ENCODE measurements at places on chromosomes 1 and 21.

DNA sequence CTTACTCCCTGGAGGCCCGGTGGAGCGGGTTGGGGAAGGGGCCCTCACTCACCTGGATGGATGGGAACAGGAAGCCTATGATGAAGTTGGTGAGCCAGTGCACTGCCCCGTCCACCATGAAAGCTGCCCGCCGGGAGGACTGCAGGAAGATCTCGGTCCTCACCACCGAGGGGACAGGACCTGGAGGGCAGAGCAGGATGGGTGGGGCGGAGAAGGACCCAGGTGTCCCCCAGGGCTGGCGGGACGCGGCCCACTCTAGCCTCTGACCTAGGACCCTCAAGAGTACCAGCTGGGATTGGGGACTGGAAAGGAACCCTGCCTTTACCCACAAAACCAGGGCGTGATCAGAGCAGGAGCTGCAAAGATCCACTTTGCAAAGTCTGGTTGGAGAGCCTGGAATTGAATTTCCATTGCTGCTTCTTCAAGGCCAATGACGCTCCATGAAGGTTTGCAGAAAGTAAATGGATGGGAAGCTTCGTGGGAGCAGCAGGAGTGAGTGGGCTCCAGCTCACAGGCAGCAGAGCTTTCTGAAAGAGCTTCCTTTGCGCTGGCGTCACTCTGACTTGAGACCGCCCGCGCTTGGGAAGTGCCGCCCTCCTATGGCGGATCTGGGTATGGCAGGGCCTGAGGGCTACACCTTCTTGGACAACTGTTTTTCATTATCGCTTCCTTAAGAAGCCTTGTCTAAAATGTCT is 21.4 kb downstream of the SLC2A7 start:
- DNase-seq: no peak

DNA sequence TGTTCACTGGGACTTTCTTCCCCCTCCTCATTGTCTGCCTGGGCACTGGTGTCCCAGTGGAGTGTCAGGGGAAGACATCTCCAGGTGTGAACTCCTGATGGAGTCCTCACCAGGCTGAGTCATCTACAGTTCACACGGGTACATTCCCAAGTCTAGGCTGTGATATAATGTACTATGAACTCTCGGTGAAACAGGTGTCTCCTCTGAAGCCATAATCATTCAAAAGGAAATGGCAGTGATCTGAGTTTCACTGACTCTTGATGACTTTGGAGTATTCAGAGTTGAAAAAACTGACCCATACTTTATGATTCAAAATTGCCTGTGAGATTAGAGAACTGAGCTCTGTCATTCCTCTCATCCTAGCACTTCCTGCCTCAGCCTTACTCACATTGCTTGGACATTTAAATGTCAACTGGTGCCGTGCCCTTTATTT is 9.1 kb downstream of the LAMC2 start:
- peak; percentile 69 for DNase-seq

- peak; percentile 78 for DNase-seq
Observed at GRCh38 chr1:22880174-22880601, 92.5 kb downstream of the LACTBL1 start.

GRCh38 chr1:82160036-82160435 is 359.3 kb downstream of the ADGRL2 start:
- DNase-seq: no peak

GRCh38 chr1:30953685-30954084 is 45.1 kb upstream of the SDC3 start:
- no peak for DNase-seq

DNA sequence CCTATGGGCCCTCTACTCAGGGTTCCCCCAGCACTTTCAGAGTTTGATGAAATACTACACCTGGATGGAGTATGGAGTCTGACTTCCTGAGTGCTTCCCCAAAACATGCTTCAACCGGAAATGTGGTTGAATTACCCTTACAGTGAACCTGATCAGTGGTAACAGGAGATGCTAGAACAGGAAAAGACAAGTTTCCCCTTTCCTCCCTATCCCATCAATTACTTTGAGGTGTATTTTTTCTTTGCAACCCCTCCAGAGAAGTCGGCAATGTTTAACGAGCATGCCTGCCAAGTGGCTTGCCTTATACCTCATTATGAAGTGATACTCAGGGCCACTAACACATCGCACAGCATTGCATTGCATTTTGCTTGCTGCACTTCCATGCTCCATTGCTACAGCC is 7.0 kb downstream of the KRTAP15-1 start:
- no peak for DNase-seq

DNA sequence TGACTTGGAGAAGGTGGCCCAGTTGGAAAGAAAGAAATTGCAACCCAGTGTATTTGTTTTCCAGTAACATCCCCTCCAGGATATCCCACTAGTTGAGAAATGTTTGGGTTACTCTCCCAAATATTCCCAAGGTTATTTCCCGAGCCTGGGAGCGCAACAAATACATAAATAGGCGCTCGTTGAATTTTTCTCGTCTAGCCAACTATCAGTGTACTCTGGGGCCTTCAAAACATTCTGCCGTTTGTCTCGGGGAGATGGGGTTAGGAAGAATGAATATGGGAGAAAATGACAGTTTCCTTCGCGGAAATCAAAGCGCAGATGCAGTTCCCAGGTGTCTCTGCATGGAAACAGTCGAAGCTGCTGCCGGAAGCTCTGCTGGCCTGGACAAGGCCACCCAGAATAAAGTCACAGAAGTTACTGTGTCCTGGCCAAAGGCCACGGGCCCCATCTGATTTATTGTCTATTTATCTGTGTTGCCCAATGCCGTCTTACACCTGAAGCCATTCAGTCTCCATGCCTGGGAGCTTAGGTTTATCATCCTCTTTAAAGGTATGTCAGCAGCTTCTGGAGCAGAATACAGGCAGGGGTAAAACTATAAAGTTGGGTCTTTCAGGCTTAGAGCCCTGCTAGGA is 1.0 kb downstream of the C1orf115 start:
- no peak for DNase-seq

DNA sequence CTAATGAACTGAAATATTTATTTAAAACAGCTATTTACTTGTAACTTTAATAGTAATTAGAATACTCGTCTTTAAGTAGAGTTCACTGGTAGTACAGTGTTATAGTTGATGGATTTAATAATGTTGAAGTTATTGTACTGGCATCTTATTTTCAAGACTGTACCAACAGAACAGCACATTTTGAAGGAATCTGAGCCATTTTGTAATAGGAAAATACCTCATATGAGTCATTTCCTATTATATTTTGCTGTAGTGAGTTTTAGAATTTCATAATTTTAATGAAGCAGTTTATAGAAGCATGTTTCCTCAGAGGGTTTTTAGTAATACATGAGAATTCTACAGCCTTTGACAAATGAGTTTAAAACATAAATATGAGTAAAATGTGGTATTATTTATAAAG is 258.3 kb downstream of the OLFM3 start:
- peak; percentile 9 for DNase-seq

DNA sequence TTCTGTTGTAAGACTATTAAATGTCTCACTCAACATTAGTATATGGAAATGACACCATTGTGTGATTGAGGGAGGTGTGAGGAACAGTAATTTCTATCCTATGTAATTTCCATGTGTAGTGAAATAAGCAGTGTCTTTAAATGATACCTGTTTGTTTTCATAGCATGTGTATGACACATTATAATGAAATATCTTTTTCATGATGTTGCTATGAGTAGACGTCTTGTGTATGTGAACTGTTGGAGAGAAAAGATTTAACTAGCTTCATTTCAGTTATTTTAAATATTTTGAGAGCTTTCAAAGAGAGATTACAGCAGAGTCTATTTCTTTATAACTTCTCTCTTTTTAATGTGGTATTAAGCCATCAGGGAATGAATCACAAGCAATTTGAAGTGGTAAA is 71.5 kb upstream of the QSOX1 start:
- DNase-seq: no peak

DNA sequence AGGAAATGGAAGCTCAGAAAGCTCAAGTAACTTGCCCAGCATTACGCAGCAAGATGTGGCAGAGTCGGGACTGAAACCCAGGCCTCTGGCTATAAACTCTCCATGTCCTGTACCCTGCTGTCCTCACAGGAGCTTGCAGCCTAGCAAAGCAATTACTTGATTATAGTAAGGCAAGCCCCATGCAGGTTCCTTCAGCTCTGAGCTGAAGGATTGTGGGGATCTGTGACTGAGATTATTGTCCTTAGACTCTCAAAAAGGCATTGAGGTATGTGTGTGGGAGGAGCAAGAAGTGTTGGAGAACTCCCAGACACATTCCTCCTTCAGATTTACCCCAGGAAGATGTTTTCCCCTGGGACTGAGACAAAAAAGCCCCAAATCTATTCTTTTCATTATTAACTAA is 124.0 kb upstream of the SPATA6 start:
- no peak for DNase-seq

DNA sequence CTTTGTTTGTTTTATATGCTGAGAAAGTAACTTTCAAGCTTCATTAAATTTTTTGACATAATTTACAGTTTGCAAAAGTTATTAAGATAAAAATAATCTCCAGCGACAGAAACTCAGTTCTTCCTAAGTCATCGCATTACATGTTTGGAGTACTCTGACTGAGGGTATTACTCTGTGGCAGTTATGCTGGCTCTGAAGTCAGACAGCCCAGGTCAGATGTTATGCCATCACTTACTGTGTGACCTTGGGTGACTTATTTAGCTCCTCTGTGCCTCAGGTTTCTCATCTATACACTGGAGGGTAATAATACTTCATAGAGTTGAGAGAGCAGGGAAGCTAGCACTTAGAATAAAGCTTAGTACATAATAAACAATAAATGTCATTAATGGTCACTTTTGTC is 26.4 kb downstream of the PRKAA2 start:
- no peak for DNase-seq

- DNase-seq: no peak
Observed at GRCh38 chr1:220885971-220886370, 6.7 kb downstream of the HLX start.

- DNase-seq: no peak
Observed at GRCh38 chr1:7404046-7404742, 366.9 kb upstream of the VAMP3 start.

GRCh38 chr1:4718071-4718470 is 63.7 kb downstream of the AJAP1 start:
- DNase-seq: no peak

- no peak for DNase-seq
Observed at GRCh38 chr1:190975827-190976226, 498.2 kb upstream of the BRINP3 start.

- no peak for DNase-seq
Observed at GRCh38 chr21:16863362-16863905, 649.4 kb upstream of the CXADR start.

GRCh38 chr21:38244407-38244787 is 12.4 kb upstream of the KCNJ15 start:
- DNase-seq: no peak

DNA sequence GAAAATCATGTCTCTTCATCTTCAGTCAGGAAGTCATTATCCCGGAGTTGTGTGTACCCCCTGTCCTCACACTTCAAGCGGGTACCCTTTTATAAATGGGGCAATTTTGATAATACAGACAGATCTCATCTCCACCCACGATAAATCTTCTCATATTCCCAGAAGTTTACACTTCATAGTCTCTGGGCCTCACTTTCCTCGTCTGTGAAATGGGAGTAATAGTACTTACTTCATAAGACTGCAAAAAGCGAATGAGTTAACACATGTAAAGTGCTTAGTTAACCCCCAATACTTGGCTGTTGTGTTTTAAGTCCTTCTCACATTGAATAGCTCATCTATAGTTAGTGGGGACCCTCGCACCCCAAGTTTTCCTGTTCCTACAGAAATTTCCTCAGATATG is 820 bp downstream of the NUP210L start:
- DNase-seq: no peak
